ENCODE measurements at places on chromosomes 16 and 17.
A peak's percentile ranks its signal among the peaks of the same experiment; 100 is the strongest.

DNA sequence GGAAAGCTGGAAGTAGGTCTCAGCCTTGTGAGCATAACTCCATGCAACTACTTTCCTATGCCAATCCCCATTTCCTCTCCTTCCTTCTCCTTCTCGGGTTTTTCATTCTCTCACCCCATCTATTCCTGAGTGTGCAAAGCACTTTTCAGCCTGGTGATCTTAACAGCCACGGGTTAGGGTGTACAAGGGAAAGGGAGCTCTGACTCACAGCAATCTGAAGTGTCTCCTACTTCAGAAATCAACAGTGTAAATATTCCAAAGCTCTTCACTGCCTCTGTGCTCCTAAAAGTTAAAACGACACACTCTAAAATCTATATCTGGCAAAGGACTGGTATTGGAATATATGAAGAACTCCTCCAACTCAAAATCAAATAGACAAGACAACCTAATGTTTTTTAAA is 268.0 kb upstream of the IRX3 start:
- no peak for DNase-seq

- DNase-seq, result no peak
Measured at GRCh38 chr17:867896-868489, 85.8 kb downstream of the MRM3 start.

DNA sequence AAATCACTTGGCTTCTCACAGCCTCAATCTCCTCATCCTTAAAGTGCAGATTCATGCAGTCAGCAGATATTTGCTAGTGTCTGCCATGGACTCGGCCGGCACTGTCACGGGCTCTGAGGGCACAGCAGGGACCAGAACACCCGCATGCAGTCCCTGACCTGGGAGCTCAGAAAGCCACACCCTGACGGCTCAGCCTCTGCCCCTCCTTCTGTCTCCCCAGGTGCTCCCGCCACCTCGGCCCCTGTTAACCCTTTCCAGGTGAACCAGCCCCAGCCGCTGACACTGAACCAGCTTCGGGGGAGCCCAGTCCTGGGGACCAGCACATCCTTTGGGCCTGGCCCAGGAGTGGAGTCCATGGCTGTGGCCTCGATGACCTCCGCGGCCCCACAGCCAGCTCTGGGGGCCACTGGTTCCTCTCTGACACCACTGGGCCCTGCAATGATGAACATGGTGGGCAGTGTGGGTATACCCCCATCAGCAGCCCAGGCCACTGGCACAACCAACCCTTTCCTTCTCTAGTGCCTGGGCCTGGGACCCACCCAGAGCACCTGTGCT is 28.7 kb downstream of the B9D1 start:
- no peak for DNase-seq

DNA sequence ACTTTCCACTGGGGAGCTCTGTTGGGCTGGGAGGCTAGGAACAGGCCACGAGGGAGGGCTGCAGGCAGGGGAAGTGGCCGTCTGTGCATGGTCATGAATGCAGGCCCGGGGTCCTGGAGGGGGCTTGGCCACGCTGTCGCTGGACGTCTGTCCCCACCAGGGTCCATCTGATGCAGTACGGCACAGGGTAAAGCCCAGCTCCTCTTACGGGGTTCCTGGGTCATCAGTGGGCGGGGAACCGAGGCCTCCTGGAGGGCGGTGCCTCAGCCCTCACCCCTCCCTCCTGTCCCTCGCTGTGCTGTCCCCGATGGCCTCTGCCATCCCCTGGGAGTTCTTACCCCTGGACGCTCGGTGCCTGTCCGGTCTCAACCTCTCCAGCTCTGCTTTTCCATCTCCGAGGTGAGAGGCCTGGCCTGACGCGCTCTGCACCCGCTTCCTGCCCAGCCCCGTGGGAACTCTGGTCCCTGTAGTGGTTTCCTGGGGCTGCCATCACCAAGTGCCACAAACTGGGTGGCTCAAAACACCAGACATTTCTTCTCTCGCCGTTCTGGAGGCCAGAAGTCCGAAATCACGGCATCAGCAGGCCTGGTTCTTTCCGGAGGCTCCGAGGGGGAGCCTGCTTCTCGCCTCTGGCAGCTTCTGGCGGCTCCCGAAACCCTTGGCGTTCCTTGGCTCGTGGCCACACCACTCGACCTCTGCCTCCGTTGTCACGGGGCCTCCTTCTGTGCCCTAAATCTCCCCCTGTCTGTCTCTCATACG is 182.8 kb downstream of the SEC14L1 start:
- peak; percentile 42 for DNase-seq

GRCh38 chr16:10088380-10088793 is 93.8 kb downstream of the GRIN2A start:
- DNase-seq, result no peak
